ENCODE measurements at places on chromosomes 5 and 9. TPM values are rescaled to one million over a fixed set of nuclear protein-coding genes. Genes with fewer than 3 reads are reported as not detected.

BARHL1 gene
- total RNA-seq: not detected

URM1 gene
- 38.7 TPM for total RNA-seq

GABRA1 gene
- 0.29 TPM for total RNA-seq

FBXL7 gene
- total RNA-seq: 19.6 TPM

Measured in metanephros (tissue), 2 donors.